ENCODE measurements at places on chromosomes 12 and 14.

- no peak for DNase-seq
These were observed 22.4 kb downstream of the ARG2 start for GRCh38 chr14:67641902-67642749.

DNA sequence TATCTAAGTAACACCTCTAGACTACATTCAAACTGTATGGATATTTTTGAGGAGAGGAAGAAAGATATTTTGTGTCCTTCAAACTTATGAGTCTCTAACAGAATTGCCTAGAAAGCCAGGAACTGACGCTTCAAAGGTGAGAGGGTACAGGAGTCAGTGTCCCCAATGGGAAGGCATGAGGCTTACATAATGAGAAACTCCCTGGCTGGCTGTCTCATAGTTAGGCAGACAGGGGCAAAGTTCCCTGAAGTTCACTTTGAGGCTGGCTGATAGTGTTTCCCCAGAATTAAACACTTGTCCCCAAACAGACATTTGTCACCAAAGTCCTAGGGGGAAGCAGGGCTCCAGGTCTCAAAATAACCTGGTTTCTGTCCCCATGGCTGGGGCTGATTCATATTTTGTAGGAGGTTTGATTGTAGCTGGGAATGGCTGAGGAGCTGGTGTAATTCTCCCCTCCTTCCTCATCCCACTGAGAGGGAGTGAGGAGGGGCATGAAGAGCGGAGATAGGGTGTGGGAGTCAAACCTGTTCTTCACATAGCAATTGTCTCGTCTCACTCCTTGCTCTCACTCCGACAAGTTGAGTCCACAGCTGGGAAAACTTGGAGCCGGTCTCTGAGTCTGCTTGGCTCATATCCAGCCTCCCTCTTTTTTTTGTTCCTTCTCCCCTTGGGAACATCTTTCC, 56.4 kb upstream of the CISTR start:
- no peak for DNase-seq

GRCh38 chr14:21163871-21164291, 8.0 kb upstream of the OR5AU1 start:
- DNase-seq: no peak

DNA sequence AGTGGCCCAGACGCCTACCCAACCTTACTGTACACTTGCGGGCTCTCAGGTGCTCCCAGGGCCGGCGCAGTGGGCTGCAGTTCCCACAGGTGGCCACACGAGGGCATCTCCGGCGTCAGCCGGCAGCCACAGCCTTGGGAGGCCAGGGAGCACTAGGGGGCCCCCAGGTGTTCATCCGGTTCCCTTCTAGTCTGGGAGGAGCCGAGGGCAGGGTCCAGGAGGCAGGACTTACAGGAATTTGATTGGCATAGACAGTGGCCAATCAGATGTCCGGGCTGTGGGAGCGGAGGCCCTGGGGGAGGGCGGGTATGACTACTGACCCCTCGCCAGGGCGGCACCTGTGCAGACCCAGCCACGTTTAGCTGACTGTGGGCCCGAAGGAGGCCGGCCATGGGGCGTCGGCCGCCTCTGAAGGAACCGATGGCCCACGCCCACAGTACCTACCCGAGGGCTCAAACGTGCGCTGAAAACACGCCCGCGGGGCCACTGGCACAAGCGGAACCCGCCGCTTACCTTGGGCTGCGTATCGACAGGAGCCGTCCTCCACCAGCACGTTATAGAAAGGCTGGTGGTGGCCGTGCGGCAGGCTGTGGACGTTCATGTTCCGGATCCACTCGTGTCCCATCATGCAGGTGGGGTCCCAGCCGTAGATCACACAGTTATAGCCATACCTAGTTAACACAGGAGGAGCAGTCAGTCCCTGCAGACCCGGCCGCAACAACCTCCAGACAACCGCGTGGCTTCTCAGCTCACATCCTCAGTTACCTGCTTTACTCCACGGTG, 34.8 kb downstream of the FBXO21 start:
- peak; percentile 45 for DNase-seq

DNA sequence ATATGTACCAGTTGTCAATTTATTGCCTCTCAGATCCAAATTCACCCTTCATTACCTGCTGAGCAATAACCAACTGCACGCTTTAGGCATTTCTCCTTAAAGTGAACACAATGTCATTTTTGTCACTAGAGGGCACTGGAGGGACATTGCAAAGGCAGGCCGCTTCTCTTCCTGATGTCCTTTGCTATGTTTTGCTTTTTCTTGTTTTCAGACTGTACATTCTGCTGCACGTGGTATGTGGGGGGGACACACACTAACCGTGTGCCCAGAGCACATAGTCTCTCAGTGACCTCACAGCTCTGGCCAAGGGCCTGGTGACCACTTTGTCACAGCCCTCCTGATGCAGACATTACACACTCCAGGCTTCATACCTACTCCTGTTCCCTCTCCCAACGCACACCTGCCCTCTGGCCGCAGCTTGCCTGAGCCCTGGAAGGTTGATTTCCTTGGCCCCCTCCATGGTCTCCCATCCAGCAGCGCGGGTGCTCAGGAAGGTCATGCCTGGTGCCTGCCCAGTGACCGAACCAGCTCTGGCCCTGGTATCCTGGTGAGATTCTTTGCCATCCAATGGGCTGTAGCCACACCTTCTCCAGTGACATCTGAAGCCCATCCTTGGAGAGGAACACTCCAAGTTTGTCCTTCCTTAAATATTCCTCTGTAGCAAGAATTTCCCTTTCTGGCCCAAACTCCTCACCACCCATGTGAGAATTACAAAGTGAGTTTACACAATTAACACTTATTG, 39.9 kb downstream of the MYO1H start:
- no peak for DNase-seq

DNA sequence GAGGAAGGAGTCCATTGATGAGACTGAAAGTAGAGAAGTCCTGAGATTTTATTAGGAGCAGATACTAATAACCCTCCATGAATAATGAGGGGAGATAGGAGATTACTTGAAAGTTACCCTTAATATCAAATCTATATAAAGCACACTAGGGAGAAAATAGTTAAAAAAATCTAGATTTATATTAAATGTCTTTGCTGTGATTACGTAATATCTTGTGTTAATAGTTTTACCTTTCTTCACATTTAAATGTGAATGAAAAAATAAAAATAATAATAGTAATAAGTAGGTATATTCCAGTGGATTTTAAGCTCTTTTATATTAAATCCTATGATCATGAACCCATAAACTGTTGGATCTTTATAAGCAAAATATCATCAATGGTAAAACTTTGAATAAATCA, 267.3 kb upstream of the SYT10 start:
- no peak for DNase-seq

DNA sequence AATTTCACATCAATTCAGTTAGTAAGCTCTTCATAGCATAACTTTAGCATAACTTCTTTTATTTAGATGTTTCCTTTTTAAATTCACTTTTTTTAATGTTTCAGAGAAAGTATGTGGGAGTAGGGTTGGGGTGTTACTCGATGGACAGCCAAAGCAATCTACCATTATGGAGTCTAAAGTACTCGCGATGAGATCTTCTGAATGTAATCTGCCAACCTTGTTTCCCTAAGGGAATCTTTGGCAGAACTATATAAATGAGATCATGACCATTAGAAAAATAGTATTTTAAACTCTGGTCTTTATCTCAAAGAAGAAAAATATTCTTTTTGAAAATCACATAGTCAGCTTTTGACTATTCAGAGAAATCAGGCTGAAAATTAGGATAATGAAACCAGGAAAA, 103.9 kb downstream of the BBS10 start:
- no peak for DNase-seq

- DNase-seq: no peak
These were observed 171.6 kb downstream of the APAF1 start for GRCh38 chr12:98816720-98817119.
